Stimulated activated CD8-positive, alpha-beta memory T cell treated with anti-CD3 and anti-CD28 coated beads, Interleukin-15, amount 100 ng/mL, for 48 hours (primary cell): ENCODE measurements at places on chromosomes 1 and 21.

- DNase-seq, result no peak
These were observed 66.4 kb downstream of the LMX1A start for GRCh38 chr1:165290148-165290547.

DNA sequence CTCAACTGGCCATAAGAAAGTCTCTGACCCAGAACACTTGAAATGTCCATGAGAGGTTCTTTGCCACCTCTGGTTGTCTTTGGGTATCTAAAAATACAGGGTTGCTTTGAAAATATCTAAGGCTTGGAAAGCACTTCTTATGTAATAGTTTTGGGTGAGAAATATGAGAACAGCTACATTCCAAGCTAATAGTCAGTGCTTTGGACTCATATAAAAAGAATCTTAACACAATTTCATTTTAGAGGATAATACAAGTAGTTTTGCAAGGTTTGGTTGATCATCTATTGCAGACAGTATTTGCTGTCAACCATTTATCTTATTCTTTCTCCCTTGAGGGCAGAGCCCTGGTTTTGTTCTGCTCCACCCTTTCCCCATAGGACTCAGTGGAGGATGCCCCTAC, 207.5 kb downstream of the KCNK2 start:
- no peak for DNase-seq

DNA sequence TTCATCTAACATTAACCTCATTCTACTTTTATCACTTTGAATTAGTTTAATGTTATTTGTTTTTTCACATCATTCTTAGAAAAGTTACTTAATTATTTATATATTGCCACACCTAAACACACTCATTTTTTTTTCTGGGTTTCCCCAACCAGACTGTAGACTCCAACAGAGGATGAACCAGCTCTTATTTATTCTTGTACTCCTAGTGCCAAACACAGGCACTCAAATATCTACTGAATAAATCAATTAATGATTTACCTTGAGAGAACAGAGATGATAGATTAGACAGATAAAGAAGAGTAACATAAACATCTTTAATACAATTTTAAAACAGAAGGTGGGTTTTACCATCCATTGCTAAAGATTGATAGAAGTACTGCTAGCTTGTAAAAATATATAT, 35.6 kb downstream of the EGLN1 start:
- DNase-seq, result no peak

DNA sequence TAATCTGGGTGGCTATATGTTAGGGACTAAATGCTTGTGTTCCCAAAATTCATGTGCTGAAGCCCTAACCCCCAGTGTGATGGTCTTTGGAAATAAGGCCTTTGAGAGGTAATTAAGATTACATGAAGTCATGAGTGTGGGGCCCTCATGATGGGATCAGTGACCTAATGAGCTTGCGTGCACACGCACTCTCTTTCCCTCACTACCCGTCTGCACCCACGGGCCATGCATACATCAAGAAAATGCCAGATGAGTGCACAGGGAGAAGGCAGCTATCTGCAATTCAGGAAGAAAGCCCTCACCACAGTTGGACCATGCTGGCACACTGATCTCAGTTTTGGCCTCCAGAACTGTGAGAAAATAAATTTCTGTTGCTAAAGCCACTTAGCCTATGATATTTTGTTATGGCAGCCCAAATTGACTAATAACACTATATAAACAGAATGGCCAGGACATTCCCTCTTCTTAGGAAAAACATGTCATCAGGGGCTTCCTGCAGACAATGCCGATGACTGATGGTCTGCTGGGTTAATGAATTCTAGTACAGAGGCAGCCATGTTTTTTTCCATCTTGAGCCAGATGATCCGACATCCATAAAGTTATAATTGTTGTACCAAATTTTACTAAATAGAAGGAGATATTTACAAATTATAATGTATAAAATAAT, 18.1 kb upstream of the MYOG start:
- no peak for DNase-seq

DNA sequence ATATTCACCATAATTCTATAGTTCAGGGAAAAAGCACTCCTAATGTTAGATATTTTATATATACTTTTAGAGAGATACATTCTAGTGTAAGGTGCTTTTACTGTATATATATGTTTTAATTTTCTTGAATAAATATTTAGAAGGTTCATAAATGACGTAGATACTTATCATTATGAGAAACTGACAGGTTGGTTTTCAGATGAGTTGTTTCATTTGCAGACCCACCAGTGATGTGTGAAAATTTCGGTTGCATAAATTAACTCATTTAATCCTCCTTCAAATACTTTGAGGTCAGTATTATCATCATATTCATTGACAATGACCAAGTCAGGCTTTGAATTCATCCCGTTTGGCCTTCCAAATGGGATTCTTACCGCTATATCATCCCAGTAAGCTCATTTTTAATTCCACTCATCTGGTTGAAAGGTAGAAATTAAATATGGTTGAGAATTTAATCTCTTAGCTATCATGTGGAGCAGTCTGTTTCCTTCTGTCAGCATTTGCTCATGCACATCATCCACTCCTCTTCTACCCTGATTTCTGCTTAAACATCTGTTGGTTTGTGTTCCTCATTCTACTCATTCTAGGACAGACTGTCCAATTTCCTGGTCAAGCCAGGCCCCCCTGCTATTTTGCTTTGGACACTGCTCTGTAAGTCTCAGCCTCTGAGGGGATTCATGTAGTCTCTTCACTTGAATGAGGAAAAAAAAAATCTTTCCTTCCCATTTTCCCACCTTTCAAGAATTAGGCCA, 1156.6 kb downstream of the PLA2G4A start:
- no peak for DNase-seq
